Effector CD4-positive, alpha-beta T cell (primary cell): ENCODE measurements at places on chromosomes 2 and 18.

GRCh38 chr2:28624436-28624792 lies 127.2 kb upstream of the PPP1CB start:
- DNase-seq: no peak

DNA sequence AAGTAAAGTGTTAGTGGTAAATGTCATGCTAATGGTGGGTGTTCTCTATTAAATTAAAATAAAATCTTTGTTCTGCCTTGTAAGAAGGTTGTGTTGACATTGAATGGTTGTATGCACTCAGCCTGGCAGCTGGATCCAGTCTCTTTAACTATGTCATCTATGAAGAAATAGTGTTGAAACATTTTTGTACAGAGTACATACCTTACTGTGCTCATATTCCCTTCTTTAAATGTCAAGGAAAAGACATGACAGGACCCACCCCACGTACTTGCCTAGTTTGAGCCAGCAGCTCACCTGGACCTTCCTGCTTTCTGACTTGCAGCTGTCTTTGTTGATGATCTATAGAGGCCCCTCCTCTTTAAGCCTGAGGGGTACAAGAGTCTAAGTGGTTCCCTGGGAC lies 85.6 kb upstream of the ST3GAL5 start:
- DNase-seq: no peak

DNA sequence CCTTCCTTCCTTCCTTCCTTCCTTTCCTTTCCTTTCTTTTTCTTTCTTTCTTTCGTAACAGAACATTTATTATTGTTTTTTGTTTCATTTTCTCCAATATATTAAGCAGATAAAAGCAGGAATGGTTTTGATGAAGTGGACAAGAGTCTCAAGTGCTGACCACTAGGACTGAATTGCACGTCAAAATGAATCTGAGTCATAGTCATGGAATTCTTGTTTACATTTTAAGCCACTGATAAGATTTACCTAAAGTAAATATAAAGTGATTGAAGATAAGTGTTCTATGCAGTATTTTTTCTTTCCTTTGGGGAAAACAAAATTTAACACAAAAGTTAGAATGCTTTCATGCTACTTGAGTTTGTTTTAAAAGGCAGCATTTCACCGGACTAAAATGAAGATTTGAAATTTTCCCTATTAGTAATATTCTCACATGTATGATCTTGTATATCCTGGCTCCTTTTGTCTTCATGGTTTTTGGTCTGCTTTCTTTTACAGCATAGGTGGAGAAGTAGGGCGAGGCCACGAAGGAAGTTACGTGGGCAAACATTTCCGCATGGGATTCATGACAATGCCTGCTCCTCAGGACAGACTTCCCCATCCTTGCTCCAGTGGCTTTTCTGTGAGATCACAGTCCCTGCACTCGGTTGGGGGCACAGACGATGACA lies 113.5 kb downstream of the NYAP2 start:
- DNase-seq: no peak

DNA sequence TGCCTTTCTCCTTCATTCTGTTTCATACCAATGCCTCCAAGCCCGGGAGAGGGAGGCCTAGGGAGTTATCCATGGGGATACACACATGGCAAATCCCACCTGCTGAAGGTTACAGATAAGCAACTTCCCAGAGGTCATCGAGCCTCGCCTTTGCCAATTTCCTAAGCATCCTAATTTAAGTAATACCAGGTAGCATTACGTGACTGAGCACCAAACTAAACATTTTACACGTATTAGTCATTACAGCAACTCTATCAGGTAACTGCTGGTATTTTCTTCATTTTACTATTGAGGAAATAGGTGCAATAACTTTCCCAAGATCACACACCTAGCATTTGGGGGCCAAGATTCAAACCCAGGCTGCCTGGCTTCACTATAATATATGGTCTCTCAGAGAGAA lies 30.1 kb upstream of the BZW1 start:
- no peak for DNase-seq

DNA sequence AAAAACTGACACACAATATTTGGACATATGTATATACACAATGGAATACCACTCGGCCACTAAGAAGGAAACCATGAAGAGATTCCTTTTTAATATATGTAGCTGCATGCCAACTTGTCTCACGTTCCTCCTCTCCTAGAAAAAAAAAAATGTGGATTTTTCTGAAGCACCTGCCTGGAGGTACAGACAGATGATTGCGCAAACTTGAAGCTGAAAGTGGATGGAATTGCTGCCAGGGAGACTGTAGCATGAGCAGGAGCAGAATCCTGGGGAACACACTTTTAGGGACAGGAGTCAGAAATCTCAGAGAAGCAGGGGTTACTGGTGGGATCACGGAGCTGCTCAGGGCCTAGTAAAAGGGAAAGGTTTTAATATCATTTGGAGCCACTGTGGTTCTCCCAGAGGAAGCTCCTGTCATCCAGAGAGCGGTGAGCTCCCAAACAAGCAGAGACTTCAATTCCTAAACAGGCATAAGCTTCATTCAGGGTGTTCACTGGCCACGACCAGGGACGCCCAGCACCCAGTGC lies 640 bp upstream of the SPR start:
- no peak for DNase-seq

- no peak for DNase-seq
Observed at GRCh38 chr2:152171718-152172117, 3.8 kb downstream of the STAM2 start.

DNA sequence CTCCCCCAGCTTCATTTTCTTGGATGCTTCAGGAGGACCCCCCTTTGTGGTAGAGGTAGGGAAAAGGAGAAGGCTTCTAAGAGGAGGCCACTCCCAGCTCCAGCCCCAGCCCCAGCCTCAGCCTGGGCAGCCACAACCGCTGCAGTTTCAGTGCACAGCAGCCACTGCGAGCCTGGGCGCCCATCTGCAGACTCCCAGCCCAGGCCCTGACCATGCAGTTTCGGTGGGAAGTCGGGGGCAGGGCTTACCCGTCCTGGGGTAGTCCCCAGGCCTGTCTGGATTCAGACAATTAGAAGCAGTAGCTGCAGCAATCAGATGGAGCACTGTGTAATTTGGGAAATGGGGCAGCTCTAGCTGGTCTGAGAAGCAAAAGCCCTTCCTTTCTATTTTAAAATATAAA lies 28.6 kb downstream of the ITM2C start:
- DNase-seq: no peak

GRCh38 chr2:16113568-16113967 lies 173.2 kb downstream of the MYCN start:
- no peak for DNase-seq

GRCh38 chr2:88351249-88351601 lies 101.3 kb downstream of the FOXI3 start:
- DNase-seq: no peak

GRCh38 chr18:3015204-3015592 lies 2.3 kb upstream of the LPIN2 start:
- DNase-seq: no peak

DNA sequence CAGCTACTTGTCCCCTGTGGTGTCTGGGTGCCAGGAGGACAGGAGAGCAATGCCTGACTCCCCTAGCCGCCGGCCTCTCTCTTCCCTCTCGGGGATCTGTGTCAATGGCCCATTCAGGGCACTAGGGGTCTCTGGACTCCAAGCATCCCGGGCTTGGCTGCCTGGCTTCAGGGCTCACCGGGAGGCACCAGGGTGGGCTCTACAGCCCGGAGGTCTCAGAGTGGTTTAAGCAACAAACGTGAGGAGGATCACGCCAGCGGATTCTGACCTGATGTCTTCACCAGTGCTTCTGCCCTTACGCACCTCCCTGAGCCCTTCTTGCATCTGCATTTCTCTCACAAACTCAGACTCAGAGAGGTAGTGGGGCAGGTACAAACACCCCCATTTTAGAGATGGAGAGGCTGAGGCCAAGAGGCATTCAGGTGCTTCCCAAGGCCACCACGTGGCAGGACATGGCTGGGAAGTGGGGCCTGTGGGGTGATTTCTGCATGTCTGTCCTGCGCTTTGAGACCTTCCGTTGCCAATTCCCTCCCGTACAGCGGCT lies 243.0 kb downstream of the CELF4 start:
- no peak for DNase-seq

GRCh38 chr18:58669731-58670378 lies 1.4 kb upstream of the MALT1 start:
- no peak for DNase-seq

DNA sequence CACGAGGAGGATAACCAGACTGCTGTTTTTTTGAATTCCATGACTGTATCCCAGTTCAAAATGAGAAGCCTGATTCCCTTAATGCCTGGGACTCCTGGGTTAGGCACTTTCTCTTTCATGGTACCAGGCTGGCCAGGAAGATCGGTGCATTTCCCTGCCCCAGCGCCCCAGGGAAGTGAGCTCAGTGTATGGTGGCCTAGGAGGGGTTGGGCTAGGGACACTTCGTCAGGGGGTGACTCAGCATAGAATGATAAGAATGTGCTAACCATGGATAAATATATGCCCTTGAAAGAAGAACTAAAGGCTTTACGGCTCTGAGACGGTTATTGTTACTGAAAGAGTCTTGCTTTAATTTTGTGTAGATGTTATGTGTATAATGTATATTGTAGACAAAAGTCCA lies 27.5 kb upstream of the FAM237A start:
- DNase-seq: no peak

DNA sequence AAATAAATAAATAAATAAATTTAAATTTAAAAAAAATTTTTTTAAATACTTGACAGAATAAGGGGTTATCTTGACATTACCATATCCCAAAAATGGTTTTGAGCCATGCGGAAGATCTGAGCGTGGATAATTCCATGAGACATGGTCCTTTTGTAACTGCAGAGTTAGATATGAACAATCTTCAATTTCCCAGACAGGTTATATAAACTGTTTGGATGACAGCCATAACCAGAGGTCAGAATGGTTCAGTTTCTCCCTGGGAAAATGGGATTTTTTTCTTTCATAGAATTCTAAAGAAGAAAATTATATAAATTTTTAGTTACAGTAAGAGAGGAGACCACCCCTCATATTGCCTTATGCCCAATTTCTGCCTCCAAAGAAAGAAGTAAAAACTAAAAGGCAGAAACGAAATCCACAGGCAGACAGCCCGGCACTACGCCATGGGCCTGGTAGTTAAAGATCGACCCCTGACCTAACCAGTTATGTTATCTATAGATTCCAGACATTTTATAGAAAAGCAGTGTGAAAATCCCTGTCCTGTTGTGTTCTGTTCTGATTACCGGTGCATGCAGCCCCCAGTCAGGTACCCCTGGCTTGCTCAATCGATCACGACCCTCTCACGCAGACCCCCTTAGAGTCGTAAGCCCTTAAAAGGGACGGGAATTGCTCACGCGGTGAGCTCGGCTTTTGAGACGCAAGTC lies 3.0 kb downstream of the GALM start:
- no peak for DNase-seq

DNA sequence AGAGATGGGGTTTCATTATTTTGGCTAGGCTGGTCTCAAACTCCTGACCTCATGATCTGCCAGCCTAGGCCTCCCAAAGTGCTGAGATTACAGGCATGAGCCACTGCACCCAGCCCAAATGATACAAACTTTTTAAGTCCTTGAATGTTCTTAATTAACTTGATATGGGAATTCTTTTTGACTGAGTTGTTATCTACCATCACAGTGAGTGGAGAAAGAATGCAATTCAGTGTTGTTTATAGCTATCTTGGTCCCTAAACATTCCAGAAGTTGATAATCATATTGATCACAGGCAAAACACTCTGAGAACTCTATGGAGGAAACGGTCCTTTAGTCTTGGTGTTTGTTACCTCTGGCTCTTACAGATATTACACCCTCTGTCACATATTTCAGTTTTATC lies 1072.5 kb downstream of the SUCLG1 start:
- DNase-seq: no peak

DNA sequence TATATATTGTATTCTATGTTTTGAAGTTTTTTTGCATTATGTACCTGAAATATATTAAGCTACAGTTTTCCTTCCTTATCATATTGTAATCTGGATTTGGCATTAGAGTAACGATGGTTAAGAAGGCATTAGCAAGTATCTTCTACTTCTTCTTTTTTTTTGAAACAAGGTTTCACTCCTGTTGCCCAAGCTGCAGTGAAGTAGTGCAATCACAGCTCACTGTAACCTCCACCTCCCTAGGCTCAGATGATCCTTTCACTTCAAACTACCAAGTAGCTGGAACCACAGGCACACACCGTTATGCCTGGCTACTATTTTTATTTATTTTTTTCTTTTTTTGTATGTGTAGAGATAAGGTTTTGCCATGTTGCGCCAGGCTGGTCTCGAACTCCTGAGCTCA lies 201.1 kb downstream of the ZNF804A start:
- DNase-seq: no peak

GRCh38 chr2:28321426-28321825 lies 71.2 kb upstream of the FOSL2 start:
- DNase-seq: no peak

- no peak for DNase-seq
Observed at GRCh38 chr2:139492131-139492680, 712.0 kb upstream of the NXPH2 start.

- DNase-seq: no peak
Observed at GRCh38 chr2:161250864-161251436, 57.3 kb upstream of the PSMD14 start.
